OCI-M1 (cell line): ENCODE measurements at places on chromosomes 12 and 14.

- no peak for DNase-seq
These were observed 5.4 kb downstream of the CHURC1 start for GRCh38 chr14:64919618-64920017.

DNA sequence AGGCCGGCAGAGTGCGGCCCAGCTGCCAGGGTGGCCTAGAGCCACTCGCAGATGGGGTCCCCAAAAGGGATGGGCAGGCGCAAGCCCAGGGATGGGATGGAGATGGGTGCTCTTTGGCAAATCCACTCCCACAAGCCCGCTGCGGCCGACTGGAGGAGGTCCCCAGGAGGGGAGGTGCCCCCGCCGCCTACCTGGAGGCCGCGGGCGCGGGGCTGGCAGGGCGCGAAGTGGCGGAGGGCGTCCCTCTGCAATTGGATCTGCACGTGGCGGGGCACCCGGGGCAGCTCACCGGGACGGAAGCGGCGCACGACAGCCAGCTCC lies 730 bp downstream of the PPP1R3E start:
- no peak for DNase-seq

GRCh38 chr12:106178562-106178961 lies 39.8 kb upstream of the NUAK1 start:
- no peak for DNase-seq

DNA sequence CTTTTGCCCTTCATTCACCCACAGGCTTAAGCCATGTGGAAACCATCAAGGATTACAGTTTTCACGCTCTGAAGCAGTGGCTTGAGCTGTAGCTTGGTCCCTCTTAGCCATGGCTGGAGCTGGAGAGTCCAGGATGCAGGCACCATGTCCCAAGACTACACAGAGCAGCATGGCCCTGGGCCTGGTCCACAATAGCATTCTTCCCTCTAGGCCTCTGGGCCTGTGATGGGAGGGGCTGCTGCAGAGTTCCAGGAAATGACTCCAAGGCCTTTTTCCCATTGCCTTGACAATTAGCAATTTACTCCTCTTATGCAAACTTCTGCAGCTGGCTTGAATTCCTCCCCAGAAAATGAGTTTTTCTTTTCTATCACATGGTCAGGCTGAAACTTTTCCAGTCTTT lies 211.3 kb downstream of the RERGL start:
- DNase-seq = no peak

GRCh38 chr14:91369628-91370445 lies 47.8 kb downstream of the CCDC88C start:
- no peak for DNase-seq

DNA sequence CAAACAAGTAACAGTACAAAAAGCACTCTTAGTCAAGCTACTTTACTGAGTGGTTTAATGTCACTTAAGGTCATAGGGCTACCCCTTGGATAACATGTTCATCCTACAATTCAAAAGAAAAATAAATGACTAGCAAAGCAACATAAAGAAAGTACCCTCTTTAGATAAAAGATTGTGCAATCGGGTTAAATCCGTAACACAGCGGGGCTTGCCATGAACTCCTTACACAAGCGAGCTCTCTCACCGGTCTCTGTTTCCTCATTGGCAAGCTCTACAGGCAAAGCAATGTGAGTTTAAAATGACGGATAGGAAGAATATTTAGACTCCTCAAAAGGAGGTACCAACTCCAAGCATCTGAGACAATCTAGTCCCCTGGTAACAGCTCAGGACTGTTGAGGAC lies 140.6 kb downstream of the EGLN3 start:
- DNase-seq = peak; percentile 28
